Stimulated activated CD4-positive, alpha-beta T cell treated with anti-CD3 and anti-CD28 coated beads, Interleukin-1b, Interleukin-23, amount 100 ng/mL, for 4 hours (primary cell): ENCODE measurements at places on chromosomes 12 and 14.

GRCh38 chr14:103360548-103360947 is 24.7 kb upstream of the MARK3 start:
- DNase-seq = no peak

GRCh38 chr12:68884251-68884650 is 48.7 kb downstream of the CPM start:
- no peak for DNase-seq

DNA sequence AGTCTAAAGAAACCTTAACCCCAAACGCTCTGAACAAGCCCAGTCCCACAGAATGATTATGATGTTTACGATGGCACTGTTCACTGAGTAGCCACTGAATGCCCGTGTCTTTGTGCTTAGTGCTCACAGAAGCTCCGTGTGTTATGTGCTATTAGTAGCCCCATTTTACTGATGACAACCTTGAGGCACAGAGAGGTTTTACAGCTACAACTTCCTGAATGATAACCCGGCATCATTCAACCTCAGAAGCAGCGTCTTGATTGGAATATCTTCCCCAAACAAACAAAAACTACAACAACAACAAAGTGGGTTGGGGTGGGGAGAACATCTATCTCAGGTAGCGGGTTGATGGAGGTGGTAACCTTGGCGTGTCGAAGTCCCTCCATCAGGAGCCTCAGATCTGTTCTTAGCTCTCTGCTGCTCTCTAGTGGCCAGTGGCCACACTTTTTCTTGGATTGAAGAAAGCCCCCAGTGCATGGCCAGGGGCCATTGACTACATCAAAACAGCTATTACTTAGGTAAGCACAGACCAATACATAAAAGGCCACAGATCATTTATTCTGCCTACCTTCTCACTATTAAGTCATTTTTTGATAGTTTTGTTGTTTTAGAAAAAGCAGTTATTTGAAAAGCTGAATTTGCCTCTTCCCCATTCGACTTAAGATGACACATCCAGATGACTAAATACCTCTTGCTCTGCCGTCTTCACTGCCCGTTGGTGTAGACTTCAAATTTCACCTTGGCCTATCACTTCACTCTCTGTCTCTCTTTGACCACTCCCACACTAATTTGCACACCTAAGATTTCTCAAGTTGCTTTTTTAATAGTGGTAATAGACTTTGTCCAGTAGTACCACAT is 376.9 kb downstream of the GALC start:
- DNase-seq = no peak

- no peak for DNase-seq
These were observed 35.1 kb downstream of the PELI2 start for GRCh38 chr14:56153267-56153666.

DNA sequence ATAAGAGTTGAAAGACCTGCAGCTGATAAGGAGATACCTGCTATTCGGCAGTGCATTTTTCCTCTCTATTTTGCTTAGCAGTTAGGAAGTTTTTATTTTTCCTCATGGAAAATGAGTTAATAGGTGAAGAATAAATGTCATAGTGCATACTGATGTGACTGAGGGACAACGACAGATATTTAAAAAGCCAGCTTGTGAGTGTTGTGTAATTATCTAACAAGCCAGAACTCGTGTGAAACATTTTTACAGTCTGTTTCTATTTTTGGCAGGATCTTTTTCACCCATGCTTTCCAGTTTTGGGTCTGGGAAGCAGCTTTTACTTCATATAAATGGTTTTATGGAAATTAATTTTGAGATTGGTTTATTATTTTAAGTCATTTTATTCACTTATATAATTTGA is 2.9 kb downstream of the FBXO34 start:
- no peak for DNase-seq

DNA sequence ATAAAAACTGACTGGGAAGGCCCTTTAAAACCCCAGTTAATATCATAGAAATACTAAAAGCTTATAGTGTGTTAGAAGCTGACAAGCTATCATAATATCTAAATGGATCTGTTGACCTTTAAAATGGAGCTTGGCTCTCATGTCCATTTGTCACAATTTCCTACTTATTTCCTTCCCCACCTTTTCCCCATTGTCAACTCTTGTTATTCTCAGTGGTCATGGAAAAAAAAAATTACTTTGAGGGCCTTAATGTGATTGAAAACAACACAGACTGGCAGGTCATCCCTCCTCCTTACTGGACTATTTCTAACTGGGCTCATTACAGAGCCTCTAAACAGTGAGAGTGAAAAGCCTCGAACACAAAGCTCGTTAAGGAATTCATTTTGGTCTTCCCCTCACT is 13.7 kb upstream of the WNK1 start:
- no peak for DNase-seq

DNA sequence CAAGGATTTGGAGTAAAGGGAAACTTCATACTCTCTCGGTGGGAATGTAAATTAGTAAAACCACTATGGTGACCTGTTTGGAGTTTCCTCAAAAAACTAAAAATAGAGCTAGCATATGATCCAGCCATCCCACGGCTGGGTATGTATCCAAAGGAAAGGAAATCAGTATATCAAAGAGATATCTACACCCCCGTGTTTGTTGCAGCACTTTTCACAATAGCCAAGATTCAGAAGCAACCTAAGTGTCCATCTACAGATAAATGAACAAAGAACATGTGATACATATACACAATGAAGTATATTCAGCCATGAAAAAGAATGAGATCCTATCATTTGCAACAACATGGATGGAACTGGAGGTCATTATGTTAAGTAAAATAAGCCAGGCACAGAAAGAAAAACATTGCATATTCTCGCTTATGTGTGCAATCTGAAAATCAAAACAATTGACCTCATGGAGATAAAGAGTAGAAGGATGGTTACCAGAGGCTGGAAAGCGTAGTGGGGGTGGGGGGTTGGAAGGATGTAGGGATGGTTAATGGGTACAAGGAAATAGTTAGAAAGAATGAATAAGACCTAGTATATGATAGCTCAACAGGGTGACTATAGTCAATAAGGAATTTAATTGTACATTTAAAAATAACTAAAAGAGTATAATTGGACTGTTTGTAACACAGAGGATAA is 468.0 kb downstream of the BCAT1 start:
- DNase-seq = no peak

DNA sequence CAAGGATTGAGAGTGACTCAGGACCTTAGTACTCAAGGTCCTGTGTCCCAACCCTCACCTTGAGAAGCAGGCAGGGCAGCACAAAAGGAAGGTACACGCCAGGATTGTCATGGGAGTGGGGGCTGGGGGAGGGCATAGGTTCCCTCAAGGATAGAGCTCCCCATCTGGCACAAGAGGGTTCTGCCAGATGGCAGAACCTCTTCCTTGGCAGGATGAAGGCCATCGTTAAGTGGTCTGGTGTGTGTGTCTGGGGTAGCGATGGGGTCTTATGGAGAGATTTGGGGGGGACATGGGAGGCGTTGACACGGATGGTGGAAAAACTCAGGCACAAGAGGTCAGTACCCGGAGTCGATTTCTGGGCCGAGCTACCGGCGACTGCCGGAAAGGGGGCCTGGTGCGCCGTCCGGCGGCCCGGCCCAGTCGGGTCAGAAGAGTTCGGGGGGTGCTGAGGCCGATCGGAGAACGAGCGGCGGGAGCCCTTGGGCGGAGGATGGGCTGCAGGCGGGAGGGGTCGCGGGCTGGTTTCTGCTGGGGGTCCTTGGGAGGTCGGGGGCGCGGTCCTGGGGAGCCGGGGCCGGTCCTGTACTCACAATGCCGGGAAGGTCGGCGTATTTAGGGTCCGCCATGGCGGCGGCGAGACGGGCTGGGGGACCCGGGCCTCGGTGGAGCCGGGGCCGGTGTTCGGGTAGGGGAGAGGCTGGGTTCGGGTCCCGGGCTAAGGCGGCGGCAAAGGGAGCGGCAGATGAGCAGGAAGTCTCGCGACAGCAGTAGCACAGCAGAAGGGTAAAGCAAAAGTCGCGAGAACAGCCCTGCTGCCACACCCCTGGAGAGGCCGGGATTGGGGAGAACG is at the start of gene DCTN2:
DCTN2 (minus strand) TSS at position 755 of the 850 bp plus-strand sequence; CDS start at position 626, 129 bp downstream.
- peak; percentile 87 for DNase-seq

DNA sequence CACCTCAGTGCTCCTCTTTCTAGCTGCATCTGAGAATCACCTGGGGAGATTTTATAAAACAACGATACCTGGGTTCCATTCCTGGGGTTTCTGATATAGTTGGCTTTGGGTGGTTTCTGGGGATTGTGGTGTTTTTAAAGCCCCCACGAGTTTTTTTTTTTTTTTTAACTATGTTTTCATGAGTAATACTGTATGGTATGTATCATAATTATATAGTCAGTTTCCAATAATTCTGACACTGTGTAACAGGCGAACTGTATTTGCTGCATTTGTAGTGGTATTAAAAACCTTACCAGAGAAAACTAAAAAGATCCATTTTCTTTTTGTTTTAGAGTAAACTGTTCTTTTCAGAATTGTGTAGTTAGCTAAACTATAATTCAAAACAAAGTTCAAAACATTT is 84.9 kb downstream of the SRGAP1 start:
- DNase-seq = no peak

- no peak for DNase-seq
These were observed 54.8 kb upstream of the FUT8 start for GRCh38 chr14:65357689-65358088.

DNA sequence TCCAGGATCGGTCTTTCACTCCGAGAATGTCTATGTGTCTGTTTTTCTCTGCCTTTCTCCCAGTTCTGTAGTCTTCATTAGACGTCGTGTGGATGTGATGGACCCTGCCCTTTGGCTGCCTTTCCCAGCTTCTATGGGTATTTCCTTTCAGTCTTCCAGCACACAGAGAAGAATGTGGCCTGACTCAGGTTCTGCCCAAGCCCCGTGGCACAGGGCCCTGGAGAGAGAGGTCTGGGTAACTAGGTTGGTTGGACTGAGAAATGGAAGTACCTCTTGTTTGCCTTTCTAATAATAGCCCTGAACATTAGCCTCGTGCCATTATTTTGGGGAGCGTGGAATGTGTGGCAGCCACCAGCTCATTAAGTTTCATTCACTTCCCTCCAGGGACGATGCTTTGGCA is 3.8 kb downstream of the FOXJ2 start:
- DNase-seq = no peak

GRCh38 chr14:74508844-74509428 is 15.4 kb downstream of the ISCA2 start:
- no peak for DNase-seq

DNA sequence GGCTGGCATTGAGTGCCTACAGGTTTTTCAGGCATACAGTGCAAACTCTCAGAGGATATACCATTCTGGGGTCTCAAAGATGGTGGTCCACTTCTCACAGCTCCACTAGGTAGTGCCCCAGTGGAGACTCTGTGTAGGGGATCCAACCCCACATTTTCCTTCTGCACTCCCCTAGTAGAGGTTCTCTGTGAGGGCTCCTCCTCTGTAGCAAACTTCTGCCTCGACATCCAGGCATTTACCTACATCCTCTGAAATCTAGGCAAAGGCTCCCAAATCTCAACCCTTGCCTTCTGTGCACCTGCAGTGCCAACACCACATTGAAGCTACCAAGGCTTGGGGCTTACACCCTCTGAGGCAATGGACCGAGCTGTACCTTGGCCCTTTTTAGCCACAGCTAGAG is 179.2 kb downstream of the CCDC91 start:
- no peak for DNase-seq

DNA sequence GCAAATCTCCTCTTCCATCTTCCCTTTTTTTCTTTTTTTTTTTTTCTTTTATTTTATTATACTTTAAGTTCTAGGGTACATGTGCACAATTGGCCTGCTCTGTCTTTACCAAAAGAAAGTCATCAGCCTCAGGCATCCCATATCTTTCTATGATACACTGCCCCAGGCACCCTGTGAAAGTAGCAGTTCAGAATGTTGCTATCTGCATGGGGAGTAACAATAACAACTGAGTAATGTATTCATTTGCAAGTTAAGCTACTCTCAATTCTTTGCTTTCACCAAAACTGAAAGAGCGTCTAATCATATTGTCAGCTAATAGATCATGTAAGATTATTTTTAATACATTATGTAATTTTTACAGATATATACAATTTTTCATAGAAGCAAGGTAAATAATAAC is 13.5 kb upstream of the GCH1 start:
- DNase-seq = no peak

DNA sequence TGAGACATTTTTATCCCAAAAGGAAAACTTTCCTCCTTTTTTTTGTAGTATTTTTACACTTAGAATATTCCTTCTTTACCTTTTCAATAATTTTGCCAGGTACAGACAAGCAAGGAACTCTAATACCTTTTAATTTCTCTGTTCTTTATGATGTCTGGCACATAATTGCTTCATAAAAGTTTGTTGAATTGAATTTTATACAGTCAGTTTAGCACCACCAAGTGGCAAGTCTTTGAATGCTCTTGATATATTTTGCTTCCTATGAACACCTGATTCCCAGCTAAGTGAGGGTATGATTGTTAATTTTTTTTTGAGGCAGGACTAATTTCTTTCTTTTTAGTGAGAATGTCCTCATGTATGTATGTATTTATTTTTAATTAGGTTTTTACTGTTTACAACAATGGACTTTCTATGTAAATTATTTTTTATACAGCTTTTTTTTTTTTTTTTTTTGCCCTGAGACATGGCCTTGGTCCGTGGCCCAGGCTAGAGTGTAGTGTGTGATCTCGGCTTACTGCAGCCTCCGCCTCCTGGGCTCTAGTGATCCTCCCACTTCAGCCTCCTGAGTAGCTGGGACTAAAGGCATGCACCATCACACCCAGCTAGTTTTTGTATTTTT is 6.9 kb downstream of the TBC1D15 start:
- DNase-seq = no peak

DNA sequence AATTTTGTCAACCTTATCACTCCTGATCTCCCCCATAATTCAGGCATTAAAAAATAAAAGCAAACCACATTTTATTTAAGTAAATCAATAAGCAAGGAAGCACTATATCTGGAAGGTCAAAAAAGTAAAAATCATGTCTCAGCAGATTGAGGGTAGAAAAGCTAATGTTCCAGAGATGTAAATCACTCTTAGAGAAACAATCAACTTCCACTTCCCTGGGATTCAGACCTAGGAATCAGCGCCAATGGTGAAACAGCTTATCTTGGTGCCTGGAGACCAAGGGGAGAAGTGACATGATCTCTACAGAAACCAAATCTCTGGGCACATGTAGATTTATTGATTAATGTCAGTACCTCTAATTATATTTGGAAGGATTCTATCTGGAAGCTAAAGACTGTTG is 10.9 kb upstream of the SNX6 start:
- DNase-seq = no peak

GRCh38 chr14:103680491-103681231 is 34.6 kb downstream of the XRCC3 start:
- no peak for DNase-seq

DNA sequence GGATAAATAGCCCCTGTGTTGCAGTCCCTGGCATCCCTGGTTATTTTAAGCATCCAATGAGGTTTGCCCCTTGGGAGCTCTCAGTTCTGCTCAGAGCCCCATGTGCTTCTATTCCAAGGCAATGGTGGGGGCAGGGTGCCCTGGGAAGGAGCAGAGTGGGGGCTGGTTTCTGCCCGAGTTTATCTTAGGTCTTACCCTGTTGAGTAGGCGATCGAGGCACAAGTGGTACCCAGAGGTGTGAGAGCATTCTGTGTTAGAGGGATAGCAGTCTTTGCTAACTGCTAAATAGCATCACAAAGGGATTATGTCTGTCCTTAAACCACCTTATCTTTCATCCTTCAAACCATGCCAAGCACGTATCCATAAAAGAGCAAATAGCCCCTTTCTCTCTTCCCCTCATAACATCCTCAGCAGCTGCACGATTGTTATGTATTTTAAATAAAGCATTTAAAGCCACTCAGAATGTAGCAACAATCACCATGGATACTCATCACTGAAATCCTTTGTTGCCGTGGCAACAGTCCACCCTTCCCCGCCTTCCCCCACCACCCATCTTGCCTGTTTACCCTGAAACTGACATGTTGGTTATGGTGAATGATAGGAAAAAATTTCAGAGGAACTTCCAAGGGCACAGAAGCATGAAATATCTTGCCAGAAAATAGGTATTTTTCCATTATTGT is 139.3 kb downstream of the PTPN11 start:
- no peak for DNase-seq
